ENCODE measurements at places on chromosomes 3 and 15. TPM values are rescaled to one million over a fixed set of nuclear protein-coding genes. Genes with fewer than 3 reads are reported as not detected.

Gene SI
- total RNA-seq: not detected

Gene FBXL22
- total RNA-seq: 2.7 TPM

Gene DPPA2
- total RNA-seq: not detected

Gene KNG1
- total RNA-seq: not detected

DNA sequence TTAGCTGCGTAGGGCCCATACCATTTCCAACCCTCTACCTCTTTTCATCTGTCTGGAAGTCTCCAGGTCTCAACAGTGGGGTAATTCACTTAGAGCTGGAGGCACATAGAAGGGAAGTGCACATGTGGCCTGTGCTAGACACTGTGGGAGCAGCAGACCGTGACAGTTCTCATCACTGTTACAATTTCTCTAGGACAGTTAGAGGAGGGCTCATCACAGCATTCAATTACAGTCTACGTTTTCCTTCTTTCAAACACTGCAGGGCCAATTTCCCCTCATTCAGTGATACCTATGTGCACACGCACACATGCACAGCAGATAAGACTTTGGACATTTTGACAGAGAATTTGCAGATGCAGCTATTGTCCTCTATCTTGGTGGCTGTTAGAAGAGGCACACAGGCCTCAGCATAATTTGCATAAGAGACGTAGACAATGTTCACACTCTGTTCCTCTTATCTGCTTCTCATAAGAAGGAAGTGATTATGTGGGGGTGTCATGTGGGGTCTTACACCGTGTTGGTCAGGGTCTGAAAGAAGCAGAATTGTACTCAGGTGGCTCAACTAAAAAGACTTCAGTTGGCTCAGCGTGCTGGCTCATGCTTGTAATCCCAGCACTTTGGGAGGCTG lies 12.6 kb upstream of the HRG start:
- DNase-seq: no peak

- no peak for DNase-seq
Measured at GRCh38 chr15:71116366-71116765, 1.1 kb downstream of the THSD4 start.

- DNase-seq: no peak
Measured at GRCh38 chr3:124172283-124172682, 180.4 kb upstream of the ROPN1 start.

GRCh38 chr15:49154359-49154758 lies 1.0 kb downstream of the COPS2 start:
- DNase-seq: no peak

- no peak for DNase-seq
Measured at GRCh38 chr3:20742903-20743552, 557.0 kb upstream of the SGO1 start.

DNA sequence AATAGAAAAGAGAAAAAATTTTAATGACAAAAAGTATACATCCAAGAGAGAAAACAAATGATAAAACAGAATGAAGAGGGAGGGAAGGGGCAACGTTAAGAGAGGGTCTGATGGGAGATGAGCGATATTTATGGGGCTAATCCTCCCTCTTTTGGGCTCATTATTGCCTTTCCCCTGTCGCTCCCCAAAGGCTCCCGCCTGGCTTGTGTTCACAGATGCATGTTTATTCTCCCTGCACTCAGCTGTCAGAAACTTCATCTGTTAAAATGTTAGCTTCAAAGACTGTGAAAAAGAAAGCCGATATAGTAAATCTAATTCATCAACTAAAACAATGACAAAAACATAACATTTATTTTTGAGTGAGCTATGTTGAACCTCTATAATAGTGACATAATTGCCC lies 74.3 kb downstream of the GABRB3 start:
- DNase-seq: no peak

- DNase-seq: no peak
Measured at GRCh38 chr15:42313463-42313862, 40.2 kb upstream of the TMEM87A start.

GRCh38 chr3:105759442-105760078 lies 109.3 kb downstream of the CBLB start:
- DNase-seq: no peak

- no peak for DNase-seq
Measured at GRCh38 chr3:156417559-156418132, 137.3 kb downstream of the SSR3 start.

GRCh38 chr3:39149498-39150147 lies 3.8 kb downstream of the CSRNP1 start:
- no peak for DNase-seq
